Retinal pigment epithelial cell (primary cell): ENCODE measurements at places on chromosomes 6 and 20.

GRCh38 chr6:13500915-13501314 is 13.5 kb upstream of the GFOD1 start:
- no peak for DNase-seq

GRCh38 chr6:24448396-24448795 is 41.0 kb downstream of the GPLD1 start:
- DNase-seq, result no peak

GRCh38 chr6:37243131-37243815 is 14.3 kb upstream of the TBC1D22B start:
- no peak for DNase-seq

DNA sequence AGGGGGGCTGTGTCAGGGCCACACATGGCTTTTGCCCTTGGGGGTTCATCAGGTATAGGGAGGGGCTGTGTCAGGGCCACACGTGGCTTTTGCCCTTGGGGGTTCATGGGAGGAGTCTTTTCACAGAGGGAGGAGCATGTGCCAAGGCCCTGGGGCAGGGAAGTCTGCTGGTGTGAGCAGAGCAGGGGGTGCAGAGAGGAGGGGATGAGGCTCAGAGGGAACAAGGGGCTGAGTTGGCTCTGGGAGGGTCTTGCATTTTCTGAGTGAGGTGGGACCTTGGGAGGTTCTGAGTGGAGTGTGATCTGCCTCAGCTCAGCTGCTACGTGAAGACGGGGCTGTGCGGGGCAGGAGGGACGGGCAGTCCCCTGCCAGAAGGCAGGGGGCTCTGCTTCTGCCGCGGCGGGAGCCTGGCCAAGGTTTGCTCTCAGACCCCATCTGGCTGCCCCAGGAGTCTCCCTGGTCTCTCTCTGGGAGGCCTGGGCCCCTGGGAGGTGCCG is 6.0 kb upstream of the SOX18 start:
- DNase-seq, result no peak

GRCh38 chr20:37904008-37904642 is 1.2 kb downstream of the VSTM2L start:
- no peak for DNase-seq

DNA sequence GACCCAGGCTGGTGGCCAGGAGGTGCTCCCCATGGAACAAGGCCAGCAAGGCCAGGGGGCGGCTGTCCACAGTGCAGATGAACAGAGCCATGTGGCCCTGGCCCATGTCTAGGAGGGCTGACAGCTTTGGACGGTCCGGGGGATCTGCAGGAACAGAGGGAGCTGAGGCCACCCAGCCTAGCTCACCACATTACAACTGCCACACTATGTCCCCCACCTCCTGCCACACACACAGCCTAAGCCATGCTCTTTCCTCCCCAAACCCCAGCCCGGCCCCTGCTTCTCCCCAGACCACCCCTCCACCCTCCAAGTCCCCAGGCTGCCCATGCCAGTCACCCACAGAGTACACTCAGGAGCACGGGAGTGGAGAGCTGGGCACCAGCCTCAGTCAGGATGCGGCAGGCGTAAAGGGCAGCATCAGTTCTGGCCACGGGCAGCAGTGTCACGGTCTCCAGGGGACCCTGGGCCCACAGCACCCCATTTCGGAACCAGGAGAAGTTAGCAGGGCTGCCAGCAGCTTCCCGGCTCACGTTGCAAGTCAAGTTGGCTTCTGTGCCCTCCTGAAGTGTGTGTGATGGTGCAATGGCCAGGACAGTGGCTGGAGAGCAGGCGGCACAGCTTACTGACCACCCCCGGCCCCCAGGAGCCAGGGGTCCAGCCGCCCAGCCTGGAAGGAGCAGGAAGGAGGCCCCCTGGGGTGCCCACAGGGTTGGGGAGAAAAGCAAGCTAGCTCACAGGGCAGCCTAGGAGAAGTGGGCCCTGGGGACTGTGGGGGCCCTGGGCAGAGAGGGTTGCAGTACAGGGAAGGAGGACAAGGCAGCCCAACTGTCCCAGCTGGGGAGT is 15.2 kb upstream of the ADAM33 start:
- DNase-seq, result no peak

GRCh38 chr6:154352898-154353585 is 3.6 kb downstream of the IPCEF1 start:
- DNase-seq, result no peak

GRCh38 chr20:38806855-38807655 is 1.6 kb downstream of the PPP1R16B start:
- DNase-seq, result no peak

DNA sequence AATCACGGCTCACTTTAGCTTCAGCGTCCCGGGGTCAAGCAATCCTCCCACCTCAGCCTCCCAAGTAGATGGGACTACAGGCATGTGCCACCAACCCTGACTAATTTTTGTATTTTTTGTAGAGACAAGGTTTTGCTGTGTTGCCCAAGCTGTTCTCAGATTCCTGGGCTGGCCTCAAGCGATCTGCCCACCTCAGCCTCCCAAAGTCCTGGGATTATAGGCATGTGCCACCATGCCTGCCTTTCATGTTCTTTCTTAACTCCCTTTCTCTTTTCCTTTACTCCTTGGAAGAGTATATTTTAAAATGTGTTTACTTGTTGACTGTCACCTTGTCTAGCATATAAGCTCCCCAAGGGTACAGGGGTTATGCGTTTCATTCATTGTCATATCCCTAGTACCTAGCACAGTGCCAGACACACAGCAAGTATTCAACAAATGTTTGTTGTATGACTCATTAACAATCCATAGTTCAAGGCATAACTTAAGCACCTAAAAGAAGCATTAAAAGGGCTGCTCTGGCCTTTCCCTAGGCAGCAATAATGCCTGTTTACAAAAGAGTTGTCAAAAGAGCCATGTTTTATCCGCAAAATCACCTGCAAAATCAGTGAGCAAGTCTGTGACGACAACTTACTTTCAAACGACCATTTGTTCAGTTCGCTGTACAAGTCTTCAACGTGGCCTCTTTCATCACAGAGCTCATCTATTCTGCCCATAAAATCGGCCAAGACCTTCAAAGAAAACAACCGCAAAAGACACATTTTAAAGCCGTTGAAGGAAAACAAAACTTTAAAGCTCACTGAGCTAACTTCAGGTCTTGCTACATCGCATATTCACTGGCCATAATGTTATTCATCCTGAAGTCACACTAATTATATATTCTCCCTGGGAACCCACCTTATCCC is 4.6 kb downstream of the CYP24A1 start:
- DNase-seq, result no peak

DNA sequence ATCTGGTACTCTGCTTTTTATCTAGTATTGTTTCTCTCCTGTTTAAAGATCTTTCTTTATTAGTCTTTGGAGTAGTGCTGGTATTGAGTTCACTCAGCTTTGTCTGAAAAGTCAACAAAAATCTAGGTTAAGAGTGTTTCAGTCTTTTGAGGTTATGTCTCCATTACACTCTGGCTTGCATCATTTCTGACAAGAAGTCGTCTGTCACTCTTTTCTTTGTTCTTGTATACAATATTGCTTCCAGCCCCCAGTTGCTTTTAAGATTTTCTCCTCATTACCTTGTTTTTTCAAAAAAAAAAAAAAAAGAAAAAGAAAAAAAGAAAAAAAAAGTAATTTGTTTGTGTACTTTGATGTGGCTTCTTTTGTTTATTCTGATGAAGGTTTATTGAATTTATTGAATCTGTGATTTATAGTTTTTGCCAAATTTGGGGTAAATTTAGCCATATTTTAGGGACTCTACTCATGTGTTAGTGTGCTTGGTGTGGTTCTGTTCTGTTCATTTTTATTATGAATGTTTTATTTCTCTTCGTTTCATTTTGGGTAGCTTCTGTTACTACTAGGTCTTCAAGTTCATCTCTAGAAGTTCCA is 408.9 kb downstream of the CDKAL1 start:
- DNase-seq, result no peak

DNA sequence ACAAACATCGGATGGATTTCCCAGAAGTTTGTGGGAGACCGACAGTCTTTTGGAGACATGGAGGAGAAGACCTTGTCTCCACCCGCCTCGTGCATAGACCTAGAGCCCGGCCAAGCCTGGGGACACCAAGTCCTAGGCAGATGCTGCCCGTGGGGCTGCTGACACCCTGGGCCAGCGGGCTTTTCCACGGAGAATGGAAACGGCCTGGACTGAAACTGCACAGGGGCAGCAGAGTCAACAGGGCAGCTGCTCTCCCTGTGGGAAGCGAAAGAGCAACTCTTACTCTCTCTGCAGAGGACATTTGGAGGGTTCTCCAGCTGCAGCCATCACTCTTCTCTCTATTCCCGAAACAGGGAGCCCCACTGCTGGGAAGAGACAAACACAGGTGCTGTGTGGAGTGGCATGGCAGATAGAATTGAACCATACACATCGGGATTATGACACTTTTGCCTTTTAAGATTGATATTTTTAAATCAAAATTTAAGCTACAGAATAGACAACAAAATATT is 401.2 kb downstream of the THBS2 start:
- DNase-seq, result no peak

- DNase-seq, result no peak
These were observed 54.2 kb downstream of the EZR start for GRCh38 chr6:158764926-158765325.
